ENCODE measurements at places on chromosomes 2 and 18. TPM values are rescaled to one million over a fixed set of nuclear protein-coding genes. Genes with fewer than 3 reads are reported as not detected.

Gene ASPRV1
- total RNA-seq = 0.14 TPM

Gene UGT1A4
- total RNA-seq = not detected

Gene ZNF385B
- total RNA-seq = not detected

Gene RAB3GAP1
- 77.1 TPM for total RNA-seq

Gene STPG4
- total RNA-seq = 0.13 TPM

Gene HOXD9
- total RNA-seq = not detected

Gene HRH4
- not detected for total RNA-seq

Gene EN1
- total RNA-seq = not detected

Gene RAPGEF4
- total RNA-seq = 4.5 TPM

Gene SOX11
- not detected for total RNA-seq

Gene ZNF892
- 6.4 TPM for total RNA-seq

Gene FZD7
- total RNA-seq = 0.27 TPM

Gene COL5A2
- total RNA-seq = 81.4 TPM

Gene SNTG2
- total RNA-seq = not detected

Gene RESP18
- total RNA-seq = not detected

Gene TMEM37
- 2.4 TPM for total RNA-seq

Gene PASK
- total RNA-seq = 9.0 TPM

Gene CD8B
- total RNA-seq = not detected

Gene C1D
- 42.1 TPM for total RNA-seq

Gene IL36G
- total RNA-seq = not detected

Gene LAPTM4A
- 111 TPM for total RNA-seq

Gene CNRIP1
- total RNA-seq = 67.6 TPM

Gene ZNF512
- 61.0 TPM for total RNA-seq

Gene NT5C1B
- total RNA-seq = not detected

Gene MSH2
- 47.0 TPM for total RNA-seq

Gene FABP1
- total RNA-seq = not detected

Gene SCN1A
- total RNA-seq = not detected

Gene APCDD1
- total RNA-seq = 0.53 TPM

Gene ALPG
- not detected for total RNA-seq

Gene CLK1
- total RNA-seq = 87.8 TPM

Gene DCDC2C
- not detected for total RNA-seq

Gene ZNF804A
- under 0.01 TPM for total RNA-seq

Gene FNDC4
- total RNA-seq = 17.3 TPM

Gene TDRD15
- under 0.01 TPM for total RNA-seq

Gene LAMA3
- 8.0 TPM for total RNA-seq

Gene CRACDL
- total RNA-seq = 4.1 TPM

Gene MYL12A
- total RNA-seq = 844 TPM

Gene DNAJC5G
- total RNA-seq = not detected

Gene ESPNL
- total RNA-seq = under 0.01 TPM

Gene PJVK
- 0.80 TPM for total RNA-seq

Gene SIX2
- total RNA-seq = 0.14 TPM

Gene ANO7
- 1.7 TPM for total RNA-seq

Gene BOLL
- not detected for total RNA-seq

Gene FER1L5
- 0.07 TPM for total RNA-seq

Gene SLC35F5
- total RNA-seq = 133 TPM

Gene ALK
- not detected for total RNA-seq

Gene MOCOS
- 0.53 TPM for total RNA-seq

Gene SLC11A1
- total RNA-seq = 0.13 TPM

Gene RGPD3
- 0.53 TPM for total RNA-seq

Gene PDE11A
- total RNA-seq = 0.27 TPM

Gene ADRA2B
- total RNA-seq = not detected

Gene AMER3
- total RNA-seq = not detected

Gene STAT4
- 0.07 TPM for total RNA-seq

Measured in thoracic aorta endothelial cell (primary cell).